Lung (tissue), 17 donors: ENCODE measurements at places on chromosomes 5 and 9.
A peak's percentile ranks its signal among the peaks of the same experiment; 100 is the strongest.

DNA sequence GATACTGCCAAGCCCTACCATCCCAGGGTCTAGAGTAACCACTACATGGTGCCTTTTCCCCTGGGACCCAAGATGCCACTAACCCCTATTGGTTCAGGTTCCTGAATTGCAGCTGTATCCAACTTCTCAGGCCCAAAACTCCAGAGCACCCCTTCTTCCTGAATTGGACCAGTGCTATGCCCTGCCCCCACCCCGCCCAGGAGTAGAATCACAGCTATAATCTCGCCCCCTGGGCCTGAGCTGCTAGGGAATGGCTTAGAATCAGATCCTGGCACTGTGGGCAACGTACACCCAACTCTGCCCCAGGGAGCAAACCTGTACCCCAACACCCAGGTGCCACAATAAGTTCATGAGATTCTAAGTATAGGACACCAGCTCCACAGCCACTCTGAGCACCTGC lies 206.3 kb downstream of the CACNA1B start:
- no peak for DNase-seq

DNA sequence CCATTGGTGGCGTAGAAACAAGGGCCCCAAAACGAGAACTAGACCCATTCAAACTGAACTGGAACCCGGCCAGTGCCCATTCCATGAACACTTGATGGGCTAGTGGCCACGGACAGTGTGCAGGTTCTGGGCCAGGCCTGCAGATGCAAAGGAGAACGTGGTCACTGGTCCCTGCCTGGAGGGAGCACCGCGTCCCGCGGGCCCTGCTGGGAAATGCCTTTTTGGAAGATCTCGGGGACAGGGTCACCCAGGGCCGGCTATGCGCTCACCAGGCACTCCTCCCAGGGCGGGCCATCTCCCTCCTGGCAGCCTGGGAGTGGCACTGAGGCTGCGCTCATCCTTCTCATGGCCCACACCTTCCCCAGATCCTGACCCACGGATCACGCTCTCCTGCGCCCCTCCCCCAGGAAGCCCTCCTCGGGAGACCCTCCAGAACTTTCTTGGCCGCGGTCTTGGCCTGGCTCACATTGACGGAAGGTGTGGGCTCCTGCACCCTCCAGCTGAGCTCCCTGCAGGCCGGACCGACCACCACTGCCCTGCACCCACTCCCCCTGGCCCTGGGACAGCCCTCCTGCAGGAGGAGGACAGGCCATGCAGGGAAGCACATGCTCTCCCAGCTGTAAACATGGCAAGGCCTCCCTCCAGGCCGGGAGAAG lies 2.8 kb upstream of the DIPK1B start:
- no peak for DNase-seq

DNA sequence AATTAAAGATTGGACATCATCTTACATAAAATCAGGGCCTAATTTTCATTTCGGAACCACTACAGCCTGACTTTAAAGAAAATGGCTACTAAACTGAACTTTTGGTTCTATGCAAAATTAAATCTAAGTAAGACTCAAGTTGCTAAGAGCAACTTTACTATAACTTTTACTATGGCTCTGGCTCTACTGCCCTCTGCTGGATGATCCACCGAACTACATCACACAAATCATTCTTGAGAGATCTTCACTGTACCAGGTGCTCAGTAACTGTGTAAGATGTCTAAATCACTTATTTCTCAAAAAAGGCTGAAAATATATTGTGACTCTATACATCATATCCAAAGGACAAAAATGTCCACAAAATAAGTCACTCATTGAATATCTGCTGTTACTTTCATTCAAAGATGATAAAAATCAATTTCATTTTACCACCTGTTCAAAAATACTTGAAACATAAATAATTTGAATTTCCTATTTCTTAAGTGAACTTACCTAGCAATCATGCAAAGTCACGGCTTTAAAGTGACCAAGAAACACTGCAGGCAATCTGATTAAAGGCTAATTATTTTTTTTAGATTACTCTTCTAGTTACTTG lies 13.5 kb downstream of the MOCS2 start:
- DNase-seq, result peak; percentile 78

GRCh38 chr5:62330302-62330701 lies 24.3 kb downstream of the KIF2A start:
- no peak for DNase-seq

- DNase-seq, result peak; percentile 27
Observed at GRCh38 chr9:107221321-107221720, 61.8 kb upstream of the RAD23B start.

DNA sequence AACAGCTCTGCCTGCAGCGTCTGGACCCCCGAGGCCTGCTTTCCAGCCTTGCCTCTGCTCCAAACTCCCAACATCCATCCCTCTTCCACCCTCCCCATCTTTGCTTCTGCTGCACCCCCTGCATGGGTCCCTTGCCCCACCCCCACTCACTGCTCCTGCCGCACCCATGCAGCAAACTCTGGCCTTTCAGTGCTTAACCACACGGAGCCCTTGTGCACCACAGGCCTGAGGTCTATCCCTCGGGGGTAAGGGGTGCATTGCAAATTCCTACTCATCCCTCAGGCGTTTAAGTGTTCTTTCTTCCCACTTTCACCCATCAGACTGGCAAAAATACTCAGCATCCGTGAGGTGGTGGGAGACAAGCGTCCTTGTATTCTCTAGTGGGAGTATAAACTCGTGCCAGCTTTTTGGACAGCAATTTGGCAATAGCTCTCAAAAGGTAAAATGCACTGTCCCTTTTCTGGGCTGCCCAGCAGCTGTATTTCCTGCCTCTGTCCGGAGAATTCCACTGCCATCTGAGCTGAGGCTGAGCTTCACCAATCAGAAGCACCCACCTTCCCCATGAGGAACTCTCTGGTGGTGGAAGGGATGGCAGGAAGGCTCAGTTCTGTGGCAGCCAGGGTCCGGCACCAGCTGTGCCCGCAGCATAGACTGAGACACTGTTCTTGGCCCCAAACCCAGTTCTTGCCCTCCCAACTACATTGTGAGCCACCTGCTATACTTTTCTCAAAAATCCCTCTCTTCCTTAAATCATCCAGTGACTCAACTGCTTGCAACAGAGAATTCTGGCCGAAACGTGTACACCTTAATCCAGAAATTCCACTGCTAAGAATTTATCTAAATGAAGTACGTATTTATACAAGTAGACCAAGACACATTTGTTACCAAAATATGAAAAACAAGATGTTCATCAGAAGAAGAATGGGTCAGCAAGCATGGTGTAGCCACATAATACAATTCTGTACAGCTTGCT lies 15.0 kb downstream of the PSMB7 start:
- DNase-seq, result no peak
